Body of pancreas (tissue), 4 donors: ENCODE measurements at places on chromosomes 1 and 21. TPM values are rescaled to one million over a fixed set of nuclear protein-coding genes. Genes with fewer than 3 reads are reported as not detected.
A peak's percentile ranks its signal among the peaks of the same experiment; 100 is the strongest.

DNA sequence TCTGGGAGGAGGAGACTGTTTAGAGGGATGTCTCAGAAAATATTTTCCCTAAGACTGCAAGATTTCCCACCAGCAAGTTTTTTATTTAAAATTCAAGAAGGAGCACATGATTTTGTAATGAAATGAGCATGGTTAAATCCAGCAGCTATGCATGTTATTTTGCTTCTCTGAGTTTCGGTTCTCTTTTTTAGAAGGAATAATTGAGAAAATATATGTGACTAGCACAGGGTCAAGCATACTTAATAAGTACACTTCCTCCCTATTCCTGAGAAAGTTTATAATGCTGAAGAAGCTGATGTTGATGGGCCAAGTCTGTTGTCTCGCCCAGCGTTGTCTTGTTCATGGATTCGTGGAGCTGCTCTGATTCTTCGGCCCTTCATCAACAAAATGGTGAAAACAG lies 51.2 kb downstream of the EXO1 start:
- H3K36me3 ChIP-seq = no peaks in the 10 kb centered on the region
- H3K4me3 ChIP-seq = no peak overlapping the region
- no peak overlapping the region for H3K27ac ChIP-seq
- H3K4me1 ChIP-seq = no peaks in the 10 kb centered on the region
- no peak for DNase-seq

The KRTAP19-3 gene
- not detected for total RNA-seq

- H3K4me3 ChIP-seq = no peak overlapping the region
- no peaks in the 10 kb centered on the region for H3K27me3 ChIP-seq
- no peak overlapping the region for H3K27ac ChIP-seq
- H3K4me1 ChIP-seq = no peaks in the 10 kb centered on the region
These were observed 7.1 kb downstream of the TCP10L start for GRCh38 chr21:32578107-32578691.

GRCh38 chr1:236524895-236525184 lies 1.1 kb downstream of the LGALS8 start:
- peaks cover 15% of the 10 kb centered on the region for H3K4me1 ChIP-seq

The ATP1A4 gene
- not detected for total RNA-seq

DNA sequence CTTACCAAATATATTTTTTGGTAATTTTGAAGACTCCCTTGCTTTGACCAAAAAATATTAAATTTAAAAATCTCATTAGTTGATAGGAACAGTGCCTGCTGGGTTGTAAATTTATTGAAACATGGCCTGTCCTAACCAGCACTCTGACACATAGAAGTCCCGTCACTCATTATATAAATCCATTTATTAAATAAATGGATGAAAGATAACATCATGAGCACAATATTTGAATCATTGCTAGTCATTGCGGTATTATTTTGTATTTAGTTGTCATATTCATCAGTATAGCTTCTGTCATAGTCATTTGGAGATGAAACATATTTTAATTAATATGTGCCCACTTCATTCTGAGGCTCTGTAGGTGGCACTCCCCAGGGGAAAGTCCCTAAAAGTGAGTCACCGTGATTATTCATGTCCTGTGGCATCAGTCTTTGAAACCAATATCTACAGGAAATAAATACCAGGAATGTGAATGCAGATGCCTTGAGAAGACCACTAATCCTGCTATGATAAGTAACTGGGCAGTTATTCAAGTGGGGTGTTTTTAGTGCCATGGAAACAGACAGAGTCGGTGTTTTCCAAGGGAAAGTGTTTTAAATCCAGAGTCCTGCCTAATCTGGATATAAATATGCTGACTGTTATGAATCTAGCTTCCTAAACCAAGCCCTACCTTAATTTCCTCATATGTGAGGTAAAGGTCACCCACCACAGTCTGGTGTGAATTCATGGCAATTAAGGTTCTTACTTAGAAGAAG lies 302.0 kb downstream of the DUSP10 start:
- H3K4me3 ChIP-seq = no peak overlapping the region
- no peaks in the 10 kb centered on the region for H3K36me3 ChIP-seq
- peaks cover 10% of the 10 kb centered on the region for H3K4me1 ChIP-seq

The ELAPOR1 gene
- 84.7 TPM for total RNA-seq

DNA sequence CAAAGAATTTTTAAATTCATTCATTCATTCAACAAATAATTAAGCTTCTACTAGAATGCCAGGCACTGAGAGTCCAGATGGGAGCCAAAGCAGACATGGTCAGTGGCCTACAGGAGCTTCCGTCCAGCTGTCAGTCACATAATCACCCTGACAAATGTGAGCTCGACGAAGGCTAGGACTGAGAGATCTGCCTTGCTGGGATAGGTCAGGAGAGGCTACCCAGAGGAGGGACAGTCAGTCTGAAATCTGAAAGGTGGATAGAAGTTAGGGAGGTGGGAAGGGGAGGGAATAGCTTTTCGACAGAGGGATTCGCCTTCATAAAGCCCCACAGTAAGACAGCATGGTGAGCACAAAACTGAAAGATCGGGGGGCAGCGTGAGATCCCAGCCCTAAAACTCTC lies 8.3 kb downstream of the EPHX1 start:
- no peaks in the 10 kb centered on the region for H3K27me3 ChIP-seq
- no peak overlapping the region for H3K27ac ChIP-seq
- no peak overlapping the region for H3K4me3 ChIP-seq
- H3K4me1 ChIP-seq = peaks cover 98% of the 10 kb centered on the region

The IL22RA1 gene
- total RNA-seq = 133 TPM

GRCh38 chr1:9687874-9688582 lies 36.5 kb downstream of the PIK3CD start:
- DNase-seq = peak; percentile 25
- no peak overlapping the region for H3K27ac ChIP-seq
- H3K4me1 ChIP-seq = peaks cover 31% of the 10 kb centered on the region
- no peaks in the 10 kb centered on the region for H3K36me3 ChIP-seq

DNA sequence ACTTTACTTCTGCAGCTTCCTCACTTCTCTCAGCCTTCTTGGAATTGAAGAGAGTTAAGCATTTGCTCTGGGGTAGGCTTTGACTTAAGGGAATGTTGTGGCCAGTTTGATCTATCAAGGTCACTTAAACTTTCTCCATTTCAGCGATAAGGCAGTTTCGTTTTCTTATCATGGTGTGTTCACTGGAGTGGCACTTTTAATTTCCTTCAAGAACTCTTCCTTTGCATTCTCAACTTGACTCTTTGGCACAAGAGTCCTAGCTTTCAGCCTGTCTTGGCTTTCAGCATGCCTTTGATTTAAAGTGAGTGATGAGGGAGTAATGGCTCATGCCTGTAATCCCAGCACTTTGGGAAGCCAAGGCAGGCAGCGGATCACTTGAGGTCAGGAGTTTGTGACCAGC lies 38.7 kb downstream of the HS2ST1 start:
- no peak for DNase-seq
- H3K27me3 ChIP-seq = no peaks in the 10 kb centered on the region
- no peaks in the 10 kb centered on the region for H3K36me3 ChIP-seq
- no peak overlapping the region for H3K27ac ChIP-seq
